ENCODE measurements at places on chromosomes 12 and 14.

DNA sequence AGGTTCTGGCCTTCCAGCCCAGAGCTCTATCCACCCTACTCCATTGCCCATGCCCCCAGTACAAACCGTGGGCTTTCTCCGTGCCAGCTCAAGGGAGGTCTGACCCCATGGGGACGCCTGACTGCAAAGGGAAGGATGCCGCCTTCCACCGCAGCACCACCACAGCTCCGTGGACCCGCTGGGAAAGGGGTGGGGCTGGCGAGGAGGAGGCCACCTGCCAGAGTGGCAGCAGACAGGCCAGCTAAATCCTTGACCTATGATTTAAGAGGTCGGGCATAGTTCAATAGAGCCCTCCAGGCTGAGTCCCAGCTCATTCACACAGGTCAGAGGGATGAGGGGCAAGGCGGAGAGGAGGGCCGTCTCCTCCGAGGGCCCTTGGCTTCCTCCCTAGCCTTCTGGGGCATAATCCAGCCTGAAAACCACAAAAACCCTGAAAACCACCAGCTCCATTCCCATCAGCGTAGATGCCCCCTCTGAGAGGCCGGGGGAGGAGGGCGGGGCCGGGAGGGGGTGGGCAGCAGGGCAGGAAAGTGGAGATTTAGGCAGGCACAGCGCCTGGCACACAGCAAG is 14.9 kb upstream of the FIGNL2 start:
- peaks cover 19% of the 10 kb centered on the region for H3K4me1 ChIP-seq
- H3K4me3 ChIP-seq, result peak overlapping the region; percentile 44
- no peaks in the 10 kb centered on the region for H3K36me3 ChIP-seq
- no peak for DNase-seq
- H3K27ac ChIP-seq, result no peak overlapping the region
- H3K27me3 ChIP-seq, result peaks cover 67% of the 10 kb centered on the region

GRCh38 chr14:77103951-77104350 is 5.9 kb downstream of the CIPC start:
- H3K4me3 ChIP-seq, result no peak overlapping the region
- peaks cover 22% of the 10 kb centered on the region for H3K36me3 ChIP-seq
- peak overlapping the region; percentile 96 for H3K27ac ChIP-seq
- DNase-seq, result no peak

GRCh38 chr14:104395941-104396681 is 183.5 kb upstream of the C14orf180 start:
- no peaks in the 10 kb centered on the region for H3K36me3 ChIP-seq
- H3K27me3 ChIP-seq, result no peaks in the 10 kb centered on the region
- H3K4me3 ChIP-seq, result no peak overlapping the region
- H3K4me1 ChIP-seq, result no peaks in the 10 kb centered on the region
- DNase-seq, result peak; percentile 68

- DNase-seq, result no peak
- H3K27ac ChIP-seq, result peak overlapping the region; percentile 92
- no peaks in the 10 kb centered on the region for H3K27me3 ChIP-seq
- H3K4me3 ChIP-seq, result peak overlapping the region; percentile 77
- H3K4me1 ChIP-seq, result peaks cover 48% of the 10 kb centered on the region
These were observed 904 bp downstream of the CACNA1C start for GRCh38 chr12:2053691-2054090.

DNA sequence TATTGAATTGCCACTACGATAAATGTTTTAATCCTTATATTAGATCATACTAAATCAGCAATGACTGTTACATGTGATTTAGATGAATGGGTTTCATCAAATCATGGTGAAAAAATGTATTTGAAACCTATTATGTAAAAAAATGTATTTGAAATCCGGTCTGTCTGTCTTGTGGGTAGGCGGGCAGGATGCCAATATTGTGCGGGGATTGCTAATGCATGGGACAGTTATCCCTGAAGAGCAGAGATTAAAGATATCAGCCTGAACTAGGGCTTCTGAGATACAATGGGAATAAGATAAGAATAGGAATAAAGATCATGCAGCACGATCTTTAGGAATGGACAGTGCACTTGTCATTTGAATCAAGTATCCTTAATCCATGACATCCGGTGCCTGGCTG is 134.0 kb downstream of the PRKCH start:
- H3K36me3 ChIP-seq, result peaks cover 33% of the 10 kb centered on the region
- H3K27ac ChIP-seq, result no peak overlapping the region

- H3K4me3 ChIP-seq, result no peak overlapping the region
- no peak overlapping the region for H3K27ac ChIP-seq
- H3K36me3 ChIP-seq, result no peaks in the 10 kb centered on the region
- no peaks in the 10 kb centered on the region for H3K27me3 ChIP-seq
- H3K4me1 ChIP-seq, result no peaks in the 10 kb centered on the region
These were observed 231.9 kb upstream of the FOXN3 start for GRCh38 chr14:89648924-89649323.

All from esophagus muscularis mucosa (tissue), 4 donors.